ENCODE measurements at places on chromosomes 12 and 14. TPM values are rescaled to one million over a fixed set of nuclear protein-coding genes. Genes with fewer than 3 reads are reported as not detected.

FGD4 gene
- total RNA-seq = 19.4 TPM

A2M gene
- total RNA-seq = 588 TPM

E2F7 gene
- 0.62 TPM for total RNA-seq

BDKRB2 gene
- total RNA-seq = 0.57 TPM

TAS2R42 gene
- not detected for total RNA-seq

KLC1 gene
- 219 TPM for total RNA-seq

CCDC196 gene
- not detected for total RNA-seq

SIRT4 gene
- 2.4 TPM for total RNA-seq

MYBPC1 gene
- total RNA-seq = 3.1 TPM

RAPGEF3 gene
- total RNA-seq = 26.3 TPM

GALNT8 gene
- total RNA-seq = 2.4 TPM

DLGAP5 gene
- 0.08 TPM for total RNA-seq

SLC39A2 gene
- total RNA-seq = not detected

CACNB3 gene
- 9.2 TPM for total RNA-seq

SMCO2 gene
- total RNA-seq = 0.38 TPM

TCL1B gene
- total RNA-seq = not detected

MYF5 gene
- total RNA-seq = not detected

CLEC1B gene
- not detected for total RNA-seq

FOXJ2 gene
- total RNA-seq = 25.1 TPM

ZFYVE26 gene
- total RNA-seq = 11.2 TPM

TMEM30B gene
- 5.2 TPM for total RNA-seq

TMEM233 gene
- total RNA-seq = 1.2 TPM

ACSM4 gene
- not detected for total RNA-seq

NFE2 gene
- 1.2 TPM for total RNA-seq

ADAMTS20 gene
- not detected for total RNA-seq

OASL gene
- total RNA-seq = 0.27 TPM

PRKAG1 gene
- 80.4 TPM for total RNA-seq

KLHL28 gene
- total RNA-seq = 11.2 TPM

HOXC5 gene
- not detected for total RNA-seq

ZNF891 gene
- 1.1 TPM for total RNA-seq

NRL gene
- total RNA-seq = 2.4 TPM

GUCY2C gene
- not detected for total RNA-seq

SLC6A15 gene
- total RNA-seq = not detected

PAPOLA gene
- total RNA-seq = 137 TPM

MYO1H gene
- not detected for total RNA-seq

PAH gene
- not detected for total RNA-seq

OLR1 gene
- 0.43 TPM for total RNA-seq

PRPH gene
- total RNA-seq = 0.38 TPM

MIA2 gene
- 24.0 TPM for total RNA-seq

PAX9 gene
- total RNA-seq = not detected

HCAR1 gene
- not detected for total RNA-seq

PPP2R5C gene
- total RNA-seq = 202 TPM

MYL2 gene
- 24,495 TPM for total RNA-seq

NANOG gene
- total RNA-seq = not detected

CACNA1C gene
- total RNA-seq = 182 TPM

ARHGEF40 gene
- 26.3 TPM for total RNA-seq

TMTC1 gene
- 33.2 TPM for total RNA-seq

EGLN3 gene
- total RNA-seq = 326 TPM

GNG2 gene
- 7.0 TPM for total RNA-seq

SLC5A8 gene
- total RNA-seq = not detected

PRH2 gene
- not detected for total RNA-seq

TAS2R43 gene
- 0.32 TPM for total RNA-seq

GPR68 gene
- 3.4 TPM for total RNA-seq

CHST11 gene
- total RNA-seq = 6.1 TPM

PMCH gene
- not detected for total RNA-seq

ERBB3 gene
- 1.5 TPM for total RNA-seq

C1QL4 gene
- not detected for total RNA-seq

CLEC2A gene
- total RNA-seq = not detected

ZDHHC22 gene
- not detected for total RNA-seq

Measured in cardiac septum (tissue), 1 donor.